Mucosa of gallbladder (tissue), 1 donor: ENCODE measurements at places on chromosomes 4 and X.

DNA sequence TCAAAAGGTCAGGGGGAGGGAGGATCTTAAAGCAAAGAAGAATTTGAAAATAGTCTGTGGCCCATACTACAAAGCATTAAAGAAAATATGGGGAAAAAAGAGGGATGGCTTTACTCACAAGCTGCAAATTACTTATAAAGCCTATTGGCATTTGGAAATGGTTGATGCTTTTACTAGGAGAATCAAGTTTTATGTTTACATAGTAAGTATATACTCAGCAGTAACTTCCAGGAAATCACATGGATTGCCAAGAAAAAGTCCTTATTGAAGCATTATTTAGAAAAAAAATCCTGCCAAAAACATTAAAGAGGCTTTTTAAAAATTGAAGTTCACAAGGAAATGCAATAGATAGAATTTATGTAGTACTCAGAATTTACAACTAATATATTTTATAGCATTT is 8.4 kb upstream of the SH3RF1 start:
- no peak for DNase-seq

- no peak for DNase-seq
Observed at GRCh38 chr4:49032440-49033161, 46.5 kb downstream of the CWH43 start.

DNA sequence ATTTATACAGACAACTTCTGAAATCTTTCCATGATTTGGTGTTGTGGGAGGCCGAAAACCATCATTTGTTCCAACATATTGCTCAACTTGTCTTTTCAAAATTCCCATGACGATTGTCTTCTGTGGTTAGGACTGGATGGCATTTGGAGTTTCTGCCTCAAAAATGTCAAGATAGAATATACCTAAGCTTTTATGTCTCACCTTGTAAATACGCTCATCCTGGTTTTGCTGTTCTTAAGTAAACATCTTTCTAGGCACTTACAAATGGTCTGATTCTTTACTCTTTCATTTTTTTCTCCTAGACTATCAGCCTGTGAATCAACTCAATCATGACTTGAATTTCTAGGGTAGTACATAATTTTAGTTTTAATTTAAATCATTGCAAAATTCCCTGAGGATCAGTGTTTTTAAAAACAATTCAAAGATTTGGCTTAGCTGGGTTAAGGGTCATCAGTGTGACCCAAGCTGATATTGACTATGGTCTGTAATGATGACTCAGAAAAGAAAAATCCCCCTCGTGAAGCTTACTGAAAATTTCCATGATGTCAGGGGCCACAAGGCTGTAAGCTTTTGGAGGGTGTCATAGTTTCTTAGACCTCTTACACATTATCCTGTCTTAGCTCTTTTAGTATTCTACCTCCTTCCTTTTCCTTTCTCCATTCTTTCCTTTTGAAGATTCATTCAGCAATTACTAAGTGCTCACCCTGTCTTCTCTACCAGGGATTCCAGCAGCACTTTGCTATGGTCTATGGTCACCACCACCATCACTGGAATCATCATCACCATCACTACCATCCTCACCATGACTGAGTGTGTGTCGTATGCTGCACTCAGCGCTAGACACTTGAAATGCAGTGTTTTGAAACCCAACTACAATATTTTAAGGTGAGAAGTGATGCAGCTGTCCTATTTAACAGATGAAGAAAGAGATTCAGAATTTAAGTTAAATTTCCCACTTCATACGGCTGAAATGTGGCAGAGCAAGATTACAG is 124.4 kb downstream of the CPE start:
- DNase-seq, result no peak

DNA sequence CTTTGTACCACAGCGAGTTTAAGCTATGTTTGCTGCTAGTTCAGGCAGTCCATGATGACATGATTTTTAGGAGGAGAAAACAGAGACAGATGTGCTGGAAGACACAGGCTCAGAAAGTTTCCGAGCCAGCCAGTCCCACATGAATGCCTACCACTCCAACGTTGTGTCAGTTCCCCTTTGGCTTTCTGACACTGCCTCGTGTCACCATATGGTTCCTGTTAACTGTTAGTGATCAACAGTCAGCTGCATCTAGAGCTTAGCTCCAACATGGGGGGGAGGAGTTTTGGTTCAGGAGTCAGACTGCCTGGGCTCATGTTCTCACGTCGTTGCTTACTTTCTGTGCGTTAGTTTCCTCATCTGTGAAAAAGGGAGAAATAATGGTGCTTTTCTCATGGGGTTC is 343.7 kb downstream of the MID1IP1 start:
- no peak for DNase-seq

DNA sequence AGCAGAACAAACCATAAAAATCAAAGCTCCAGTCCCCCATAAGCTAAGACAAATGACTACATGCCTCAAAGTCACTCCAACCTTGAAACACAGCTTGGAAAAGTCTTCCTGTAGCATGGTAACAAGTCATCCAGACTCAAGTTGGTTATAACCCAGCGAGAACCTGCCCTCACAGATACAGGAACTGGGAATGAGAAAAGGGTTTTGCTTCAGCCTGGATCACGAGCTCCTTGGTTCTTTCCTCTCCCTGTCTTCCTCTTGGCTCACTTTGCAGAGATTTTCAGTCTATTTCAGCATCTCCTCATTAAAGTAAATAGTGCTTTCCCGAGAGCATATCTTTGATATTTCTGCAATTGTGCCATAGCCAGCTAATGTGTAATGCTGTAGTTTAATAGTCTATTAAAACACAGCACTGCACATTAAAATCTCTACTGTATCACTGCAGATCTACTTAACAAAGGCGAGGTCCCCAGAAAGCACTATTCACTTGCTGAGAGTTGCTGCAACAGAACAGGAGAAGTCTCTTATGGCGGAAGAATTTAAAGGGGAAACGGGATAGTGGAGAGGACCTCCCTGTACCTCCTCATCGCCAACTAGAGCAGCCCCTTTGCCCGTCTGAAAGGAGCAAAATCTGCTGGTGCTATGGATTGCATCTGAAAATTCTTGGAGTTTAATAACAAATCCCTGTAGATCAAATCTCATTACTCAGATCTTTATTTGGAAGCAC is 249.3 kb upstream of the GATB start:
- no peak for DNase-seq

DNA sequence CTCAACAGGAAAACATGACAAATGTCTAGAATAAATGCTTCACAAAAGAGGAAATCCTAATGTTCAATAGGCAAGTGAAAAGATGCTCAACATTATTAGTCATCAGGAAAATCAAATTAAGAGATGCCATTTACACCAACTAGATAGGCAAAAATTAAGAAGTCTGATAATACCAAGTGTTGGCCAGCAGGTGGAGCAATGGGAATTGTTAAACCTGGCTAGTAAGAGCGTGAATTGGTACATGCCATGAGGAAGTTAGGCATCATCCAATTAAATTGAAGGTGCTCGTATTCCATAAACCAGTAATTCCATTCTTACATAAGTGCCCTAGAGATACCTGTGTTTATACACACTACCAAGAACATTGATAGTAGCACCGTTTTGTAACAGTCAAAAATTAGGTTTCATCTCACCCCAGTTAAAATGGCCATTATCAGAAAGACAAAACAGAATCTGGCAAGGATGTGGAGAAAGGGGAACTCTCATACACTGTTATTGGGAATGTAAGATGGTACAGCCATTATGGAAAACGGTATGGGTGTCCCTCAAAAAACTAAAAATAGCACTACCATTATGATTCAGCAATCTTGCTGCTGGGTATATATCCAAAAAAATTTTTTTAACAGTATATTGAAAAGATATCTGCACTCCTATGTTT is 14.0 kb upstream of the ZCCHC18 start:
- peak; percentile 68 for DNase-seq

DNA sequence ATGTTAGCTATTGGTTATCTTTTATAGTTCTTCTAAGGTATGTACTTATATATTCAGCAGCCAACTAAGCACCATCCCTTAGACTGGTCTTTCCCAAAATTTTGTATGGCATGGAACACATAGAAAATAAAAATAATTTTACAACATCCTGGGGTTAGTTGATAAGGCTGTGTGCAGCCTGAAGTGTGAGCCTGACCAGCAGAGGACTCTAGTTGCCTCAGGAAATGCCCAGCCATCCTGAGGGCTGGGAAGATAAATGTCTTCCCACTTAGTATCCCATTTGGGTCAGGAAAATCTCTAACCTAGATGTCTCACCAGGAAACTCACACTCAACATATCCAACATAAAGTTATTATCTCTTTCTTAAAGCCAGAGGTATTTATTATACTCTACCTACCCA is 251.4 kb upstream of the POF1B start:
- no peak for DNase-seq

DNA sequence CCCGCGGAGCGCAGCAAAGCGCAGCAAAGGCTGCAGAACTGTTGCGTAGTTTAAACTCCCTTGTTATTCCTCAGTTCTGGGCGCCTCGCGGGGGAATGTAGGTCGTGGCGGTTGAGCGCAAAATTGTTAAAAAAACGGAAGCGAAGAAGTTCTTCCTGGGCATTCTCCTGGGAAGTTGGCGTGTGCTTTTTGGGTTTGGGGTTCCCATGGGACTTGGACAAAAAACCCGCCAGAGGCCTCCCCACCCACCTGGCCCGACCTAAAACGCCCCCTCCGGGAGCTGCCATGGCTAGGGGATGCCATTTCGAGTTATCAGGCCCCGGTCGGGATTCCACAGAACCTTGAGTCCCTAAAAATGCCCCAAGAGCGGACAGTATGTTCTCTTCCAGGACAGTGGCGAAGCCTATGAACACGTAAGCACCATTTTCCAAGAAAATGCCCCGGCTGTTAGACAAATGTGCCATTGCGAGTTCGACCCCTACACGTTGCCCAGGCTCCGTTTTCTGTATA is 8.9 kb downstream of the ZIC3 start:
- DNase-seq, result no peak

DNA sequence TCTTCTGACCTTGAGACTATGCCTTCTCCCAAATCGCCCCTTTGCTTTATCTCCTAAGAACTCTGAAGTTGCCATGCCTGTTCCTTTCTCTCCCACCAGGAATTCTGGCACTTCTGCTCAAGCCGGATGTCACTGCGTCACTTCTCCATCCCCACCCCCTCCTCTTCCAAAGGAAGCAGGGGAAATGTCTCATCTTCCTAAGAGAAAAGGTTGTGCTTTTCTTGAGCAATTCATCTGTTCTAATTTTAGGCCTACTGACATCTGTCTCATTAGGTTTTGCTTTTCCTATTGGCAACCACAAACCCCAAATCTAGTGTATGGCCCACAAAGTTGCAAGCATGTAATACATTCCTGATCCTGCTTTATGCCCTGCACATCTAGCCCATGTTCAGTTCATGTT is 163.1 kb upstream of the PLAC1 start:
- no peak for DNase-seq

DNA sequence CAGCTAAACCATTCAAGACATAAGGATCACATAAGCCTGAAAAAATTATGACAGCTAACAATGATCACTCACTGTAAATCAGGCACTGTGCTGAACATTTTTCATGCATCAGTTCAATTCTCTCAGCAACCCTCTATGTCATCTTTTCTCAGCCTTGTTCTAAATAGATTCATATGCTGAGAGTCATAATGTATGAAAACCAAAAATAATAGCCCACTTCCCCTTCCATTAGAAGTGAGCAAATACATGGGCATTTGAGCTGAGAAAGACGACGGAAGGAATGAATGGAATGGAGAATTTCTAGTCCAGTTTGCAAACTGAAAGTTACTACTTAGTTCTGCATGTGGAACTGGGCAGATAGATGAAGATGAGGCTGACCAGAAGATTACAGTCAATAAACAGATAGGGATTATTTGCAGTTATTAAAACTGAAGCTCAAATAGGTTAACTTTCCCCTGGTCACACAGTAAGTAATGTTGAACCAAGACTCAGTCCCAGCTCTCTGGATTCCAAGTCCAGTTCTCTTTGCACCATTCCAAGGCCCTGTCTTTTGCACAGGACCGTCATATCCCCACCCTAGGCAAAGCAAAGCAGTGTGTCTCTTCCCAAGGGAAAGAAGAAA is 1.6 kb upstream of the SH3RF1 start:
- DNase-seq, result no peak

- no peak for DNase-seq
Observed at GRCh38 chr4:152138451-152138850, 377.6 kb upstream of the GATB start.
